Mesothelial cell of epicardium (in vitro differentiated cells): ENCODE measurements at places on chromosomes 3 and 15.

DNA sequence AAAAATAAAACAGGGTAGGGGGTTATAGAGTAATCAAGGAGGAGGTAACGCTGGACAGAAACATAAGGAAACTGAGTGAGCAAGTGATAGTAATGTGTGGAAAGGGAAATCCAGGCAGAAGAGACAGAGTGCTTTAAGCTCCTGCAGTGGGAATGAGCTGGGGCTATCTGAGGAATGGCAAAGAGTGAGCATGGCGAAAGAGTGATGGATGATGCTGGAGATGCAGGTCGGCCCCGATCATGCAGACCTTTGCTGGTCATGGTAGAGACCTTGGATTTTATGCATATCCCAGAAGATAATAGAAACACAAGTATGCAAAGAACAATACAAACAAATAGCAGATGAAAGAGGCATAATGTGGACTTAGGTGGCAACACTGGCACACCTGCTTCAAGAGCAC is 26.0 kb upstream of the ACAP2 start:
- DNase-seq, result no peak

GRCh38 chr3:71825551-71826283 is 40.8 kb upstream of the PROK2 start:
- DNase-seq, result no peak

GRCh38 chr3:130741946-130742610 is 4.6 kb downstream of the PIK3R4 start:
- DNase-seq, result no peak

DNA sequence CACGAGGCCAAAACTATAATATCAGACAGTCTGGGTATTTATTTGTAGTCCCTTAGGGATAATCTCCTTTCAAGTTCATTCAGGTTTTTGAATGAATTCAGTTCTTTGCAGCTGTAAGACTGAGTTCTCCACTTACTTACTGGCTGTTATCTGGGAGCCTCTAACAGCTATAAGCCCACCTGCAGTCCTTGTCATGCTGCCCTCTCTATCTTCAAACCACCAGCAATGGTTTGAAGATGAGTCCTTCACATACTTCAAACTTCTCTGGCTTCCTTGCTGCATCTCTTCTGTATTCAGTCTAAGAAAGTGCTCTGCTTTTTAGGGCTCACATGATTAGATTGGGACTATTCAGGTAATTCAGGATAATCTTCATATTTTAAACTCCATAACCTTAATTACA is 154.5 kb upstream of the STT3B start:
- no peak for DNase-seq

DNA sequence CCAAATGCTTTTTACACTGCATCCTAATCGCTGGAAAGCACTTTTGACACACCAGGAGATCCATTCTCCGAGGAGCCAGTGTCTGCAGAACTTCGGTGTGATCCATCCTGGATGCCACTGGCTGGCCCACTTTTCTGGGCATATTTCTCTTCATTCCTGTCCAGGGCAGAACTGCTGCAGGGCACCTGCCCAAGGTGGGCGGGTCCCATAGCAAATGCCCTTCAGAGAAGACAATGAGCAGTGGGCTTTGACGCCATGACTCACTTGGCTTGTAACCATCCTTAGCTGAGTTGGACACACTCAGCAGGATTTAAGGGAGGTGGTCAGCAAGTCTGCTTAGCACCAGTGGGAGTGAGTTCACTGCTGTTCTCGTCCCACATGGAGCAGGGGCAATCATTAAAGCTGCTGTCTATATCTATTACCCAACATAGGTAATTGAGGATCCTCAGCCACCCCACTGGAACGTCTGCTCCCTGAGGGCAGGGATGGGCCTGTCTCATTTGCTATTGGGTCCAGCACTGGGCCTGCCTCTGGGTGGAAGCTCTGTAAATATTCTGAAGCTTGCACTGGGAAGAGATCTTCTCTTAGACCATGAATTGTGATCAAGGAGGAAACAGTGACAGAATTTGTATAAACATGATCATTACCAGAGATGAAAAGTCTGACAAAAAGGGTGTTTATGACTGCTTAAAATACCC is 112.7 kb upstream of the IQSEC1 start:
- DNase-seq, result no peak

GRCh38 chr3:45441584-45442310 is 53.4 kb downstream of the LARS2 start:
- no peak for DNase-seq

DNA sequence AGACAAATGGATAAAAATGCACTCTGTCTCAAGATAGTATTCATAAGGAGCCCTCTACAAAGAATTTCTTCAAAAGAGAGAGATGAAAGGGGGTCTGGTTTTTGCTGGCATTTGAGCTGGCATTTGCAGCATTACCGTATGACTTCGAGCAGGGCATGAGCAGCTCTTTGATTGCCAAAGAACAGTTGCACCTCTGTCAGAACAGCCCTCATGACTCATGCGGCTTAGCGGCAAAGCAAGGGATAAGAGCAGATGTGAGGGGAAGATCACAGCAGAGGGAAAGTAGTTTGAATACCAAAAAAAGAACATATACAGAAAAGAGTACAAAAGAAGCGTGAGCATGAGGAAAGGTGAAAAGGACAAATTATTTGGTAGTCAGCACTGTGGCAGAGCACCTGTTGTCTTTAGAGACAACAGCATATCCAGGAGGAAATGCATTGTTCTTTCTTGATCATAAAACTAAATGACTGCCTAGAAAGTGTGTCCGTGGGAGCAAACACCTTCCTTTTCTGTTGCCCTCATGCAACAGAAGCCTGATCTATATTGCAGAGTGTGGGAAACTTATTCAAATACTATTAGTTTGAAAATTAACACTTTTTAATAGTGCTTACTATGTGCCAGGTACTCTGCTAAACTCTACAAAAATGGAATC is 80.5 kb upstream of the SLC24A5 start:
- DNase-seq, result no peak

GRCh38 chr3:66403323-66403990 is 97.4 kb downstream of the LRIG1 start:
- no peak for DNase-seq
